Midbrain (tissue), 1 donor: ENCODE measurements at places on chromosomes 1 and 21.

GRCh38 chr1:17865912-17866739 lies 111.0 kb downstream of the ACTL8 start:
- DNase-seq: no peak

GRCh38 chr1:27399251-27400025 lies 7.0 kb downstream of the GPR3 start:
- no peak for DNase-seq

DNA sequence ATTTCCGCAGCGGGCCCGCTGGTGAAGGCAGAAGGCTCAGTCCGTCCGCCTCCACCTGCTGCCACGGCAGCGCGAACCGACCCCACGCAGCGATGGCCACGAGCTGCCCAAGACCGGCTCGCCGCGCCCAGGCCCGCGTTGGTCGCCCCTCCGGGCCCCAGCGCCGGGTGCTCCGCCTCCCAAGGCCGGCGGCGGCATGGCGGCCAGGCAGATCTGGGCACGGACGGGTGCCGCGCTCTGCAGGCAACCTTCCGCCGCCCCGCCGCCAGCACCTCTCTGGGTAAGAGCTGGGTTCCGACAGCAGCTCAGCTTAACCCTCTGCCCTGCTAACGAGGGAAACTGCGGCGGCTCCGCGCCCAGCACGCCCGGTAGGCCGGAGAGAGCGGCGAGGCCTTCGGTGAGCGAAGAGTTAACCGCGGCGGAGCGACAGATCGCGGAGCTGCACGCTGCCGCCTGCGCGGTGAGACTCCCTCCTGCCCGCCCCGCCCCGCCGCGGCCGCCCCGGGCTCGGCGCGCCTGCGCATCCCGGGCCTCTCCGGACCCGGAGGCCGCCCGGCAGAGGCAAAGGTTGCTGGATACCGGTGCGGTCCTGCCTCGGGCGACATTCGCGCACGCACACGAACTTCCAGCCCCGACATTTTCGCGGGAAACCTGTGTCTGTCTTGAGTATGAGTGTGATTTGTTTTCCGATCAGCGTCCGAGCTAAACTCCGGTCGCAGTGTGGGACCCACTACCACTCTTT lies at the start of gene C1orf53:
C1orf53 (plus strand) TSS at position 177 of the 742 bp plus-strand sequence; CDS start at position 197, 20 bp downstream.
- DNase-seq: peak; percentile 89

GRCh38 chr1:901108-901859 lies 22.4 kb upstream of the SAMD11 start:
- no peak for DNase-seq

GRCh38 chr1:225004396-225004795 lies 74.9 kb downstream of the DNAH14 start:
- no peak for DNase-seq
